Fibroblast of villous mesenchyme (primary cell): ENCODE measurements at places on chromosomes 16 and 17.

- peak; percentile 11 for DNase-seq
Observed at GRCh38 chr16:3879258-3879886, 1.1 kb downstream of the CREBBP start.

- DNase-seq = no peak
Observed at GRCh38 chr16:65044026-65044425, 77.8 kb downstream of the CDH11 start.

DNA sequence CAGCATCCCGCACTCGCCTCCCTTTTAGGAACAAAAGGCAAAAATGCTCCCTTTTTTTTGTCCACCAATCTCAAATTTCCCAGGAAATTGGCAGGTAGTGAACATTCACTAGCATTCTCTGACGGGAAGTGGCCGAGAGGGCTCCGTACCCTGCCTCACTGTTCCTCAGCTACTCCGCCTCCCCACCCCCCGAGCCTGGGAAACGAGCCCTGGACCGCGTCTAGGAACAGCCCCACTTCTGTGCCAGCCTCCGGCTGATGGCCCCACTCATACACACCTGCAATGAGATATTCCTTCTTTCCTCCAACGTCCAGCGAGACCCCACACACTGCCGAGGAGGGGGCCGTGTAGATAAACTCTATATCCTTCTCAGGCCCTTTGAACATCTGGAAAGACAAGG is 30.0 kb upstream of the USP36 start:
- no peak for DNase-seq

GRCh38 chr16:15647294-15648014 is 2.6 kb upstream of the NDE1 start:
- DNase-seq = no peak

DNA sequence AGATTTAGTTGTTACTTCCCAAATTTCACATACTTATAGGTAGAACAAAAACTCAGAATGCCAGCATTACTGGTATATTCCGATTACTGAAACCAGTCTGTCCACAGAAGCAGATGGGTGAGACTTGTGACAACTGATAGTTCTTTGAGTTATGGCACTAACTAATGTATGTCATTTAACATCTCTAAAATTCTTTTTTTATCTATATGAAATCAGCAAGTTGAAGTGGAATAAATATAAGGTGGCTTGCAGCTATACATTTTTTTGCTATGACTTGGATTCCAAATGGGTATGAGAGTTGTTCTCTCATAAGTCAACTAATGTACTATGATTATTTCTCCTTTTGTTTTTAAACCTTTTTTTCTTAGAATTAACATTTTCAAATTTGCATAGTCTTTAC is 69.1 kb downstream of the VMP1 start:
- no peak for DNase-seq

- DNase-seq = no peak
Observed at GRCh38 chr17:41870627-41871026, 5.4 kb upstream of the KLHL11 start.

GRCh38 chr17:80802626-80803450 is 188.8 kb upstream of the CHMP6 start:
- no peak for DNase-seq

DNA sequence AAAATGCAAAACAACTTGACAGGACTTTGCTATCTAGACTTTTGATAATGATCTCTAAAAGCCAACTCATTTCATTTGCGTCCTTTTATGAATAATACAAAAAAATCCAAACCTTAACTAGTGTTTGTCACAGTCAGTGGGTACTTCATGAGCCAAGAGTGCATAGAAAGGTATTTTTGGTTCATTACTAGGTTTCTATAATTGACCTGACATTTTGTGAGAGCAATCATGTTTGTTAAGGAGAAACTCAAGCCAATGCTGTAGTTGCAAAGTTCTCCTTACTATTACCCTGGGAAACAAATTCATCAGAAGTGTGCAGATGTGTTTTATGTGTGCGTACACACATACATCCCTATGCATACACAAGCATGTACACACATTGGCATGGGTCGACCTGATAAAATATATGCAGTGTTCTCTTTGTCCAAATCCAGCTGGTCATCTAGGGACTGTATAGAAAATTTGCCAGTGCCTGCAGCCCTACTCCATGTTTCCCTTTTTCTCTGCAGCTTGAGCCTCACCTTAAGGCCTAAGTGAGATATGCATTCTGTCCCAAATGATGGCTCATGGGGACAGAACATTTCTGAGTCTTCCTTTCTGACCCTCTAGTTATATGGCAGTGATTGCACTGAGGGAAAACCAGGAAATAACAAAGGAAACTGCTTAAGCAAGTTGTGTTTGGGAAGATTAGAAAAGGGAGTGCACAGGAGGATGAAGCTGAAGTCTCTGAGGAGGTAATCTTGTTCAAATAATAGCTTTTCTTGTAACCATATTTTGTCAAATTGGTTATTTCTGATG is 128.1 kb downstream of the CDH13 start:
- DNase-seq = no peak

- peak; percentile 70 for DNase-seq
Observed at GRCh38 chr17:13597723-13598347, 3.9 kb downstream of the HS3ST3A1 start.

DNA sequence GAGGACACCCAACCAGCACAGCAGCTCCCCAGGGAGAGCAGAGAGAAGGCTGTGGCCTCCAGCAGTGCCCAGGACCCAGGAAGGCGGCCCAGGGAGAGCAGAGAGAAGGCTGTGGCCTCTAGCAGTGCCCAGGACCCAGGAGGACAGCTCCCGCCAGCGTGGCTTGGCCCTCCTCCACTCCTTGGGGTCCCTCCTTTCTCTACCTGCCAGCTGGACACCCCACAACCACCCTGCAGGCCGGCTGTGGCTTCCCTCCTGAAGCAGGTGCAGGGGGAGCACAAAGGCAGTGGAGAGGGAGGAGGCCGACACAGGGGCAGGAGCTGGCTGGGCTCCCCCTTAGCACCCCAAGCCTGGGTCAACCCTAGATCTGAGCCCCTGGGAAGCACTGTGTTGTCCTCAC is 54.1 kb upstream of the FASN start:
- DNase-seq = no peak

GRCh38 chr17:62186841-62187240 is 121.8 kb upstream of the MED13 start:
- no peak for DNase-seq

DNA sequence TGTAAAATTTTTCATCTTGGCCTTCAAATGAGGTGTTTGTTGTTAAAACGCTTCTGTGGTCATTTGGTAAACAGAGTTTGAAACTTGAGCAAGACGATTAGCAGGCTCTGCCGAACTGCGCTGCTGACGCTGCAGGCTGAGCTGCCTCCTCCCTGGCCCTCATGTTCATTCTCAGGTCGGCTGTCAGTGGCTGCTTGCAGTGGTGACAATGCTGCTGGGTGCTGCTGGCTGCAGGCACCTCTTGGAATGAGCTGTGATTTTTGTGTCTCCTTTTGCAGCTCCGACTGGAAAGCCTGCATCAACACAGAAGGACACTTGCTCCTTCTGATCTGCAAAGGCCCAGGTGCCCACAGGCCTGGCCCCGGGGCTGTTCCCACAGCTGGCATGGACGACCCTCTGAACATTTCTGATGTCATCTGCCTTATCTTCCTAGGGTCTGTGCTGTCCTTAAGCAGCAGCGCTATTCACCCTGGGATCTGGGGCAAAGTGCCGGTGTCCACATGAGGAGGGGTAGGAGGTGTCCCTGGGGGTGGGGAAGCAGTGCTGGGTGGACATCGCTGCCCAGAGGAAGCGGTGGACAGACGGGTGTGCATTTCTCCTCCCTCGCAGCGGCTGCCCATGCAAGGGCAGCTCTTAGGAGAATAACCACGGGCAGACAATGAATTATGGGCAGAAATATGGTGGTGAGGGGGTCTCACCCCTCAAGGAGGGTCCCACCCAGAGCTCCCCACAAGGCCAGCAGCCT is 23.1 kb upstream of the OSGIN1 start:
- DNase-seq = peak; percentile 23

DNA sequence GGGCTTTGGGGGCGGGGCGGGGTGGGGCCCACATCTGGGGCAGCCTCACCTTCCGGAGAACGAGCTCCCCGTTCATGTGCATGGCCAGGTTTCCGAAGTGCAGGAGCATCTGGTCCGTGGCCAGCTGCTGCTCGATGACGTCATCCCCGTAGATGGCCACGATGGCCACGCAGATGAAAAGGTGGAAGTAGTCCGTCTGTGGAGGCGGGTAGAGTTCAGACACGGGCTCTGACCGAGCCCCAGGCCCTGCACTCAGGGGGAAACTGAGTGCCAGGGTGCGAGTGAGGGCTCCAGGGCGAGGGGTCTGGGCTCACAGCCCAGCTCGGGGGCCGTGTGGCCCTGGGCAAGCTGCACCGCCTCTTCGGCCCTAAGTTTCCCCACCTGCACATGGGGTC is 93.7 kb downstream of the TBC1D16 start:
- no peak for DNase-seq

DNA sequence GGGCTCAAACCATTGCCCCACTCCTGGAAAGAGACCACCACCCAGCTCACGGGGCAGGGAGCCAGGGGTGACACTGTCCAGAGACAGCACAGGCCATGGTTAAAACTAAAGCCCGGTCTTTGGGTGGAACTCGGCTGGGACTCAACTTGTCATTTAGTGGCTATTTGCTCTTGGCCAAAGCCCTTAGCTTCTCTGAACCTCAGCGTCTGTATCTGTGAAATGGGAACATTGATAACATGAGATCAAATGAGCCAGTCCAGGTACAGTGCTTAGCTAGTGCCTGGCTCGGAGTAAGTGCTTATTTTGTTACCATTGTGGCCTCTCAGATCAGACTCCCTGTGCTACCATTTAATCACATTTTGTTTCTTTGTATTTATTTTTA is 48.5 kb downstream of the RTN4RL1 start:
- DNase-seq = no peak
